HS-5 (cell line): ENCODE measurements at places on chromosomes 12 and 14.

DNA sequence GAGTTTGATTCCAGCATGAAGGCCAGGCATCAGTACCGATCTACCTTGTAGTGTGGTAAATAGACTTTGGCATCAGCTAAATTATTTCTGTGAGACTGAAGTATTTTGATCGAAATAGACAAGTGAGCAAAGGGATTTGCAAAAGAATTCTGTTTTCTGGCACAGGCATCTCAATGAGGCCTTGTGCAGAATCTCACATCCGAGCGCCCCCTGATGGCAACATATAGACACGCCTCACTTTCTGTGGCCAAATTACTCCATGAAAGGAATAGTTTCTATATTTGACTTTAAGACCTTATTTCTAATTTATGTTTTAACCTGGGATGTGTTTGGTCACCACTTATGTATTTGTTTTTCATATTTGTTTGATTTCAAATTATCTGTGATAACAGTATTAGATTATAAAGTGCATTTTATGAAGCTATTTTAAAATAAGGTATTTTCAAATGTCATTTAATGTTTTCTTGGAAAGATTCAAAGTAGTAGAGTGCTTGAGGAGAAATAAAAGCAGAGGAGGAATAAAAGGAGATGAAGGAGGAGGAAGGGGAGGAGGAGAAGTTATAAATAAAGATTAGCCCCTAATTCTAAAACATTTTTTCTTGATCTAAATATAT lies 731.9 kb downstream of the NRXN3 start:
- DNase-seq = no peak

DNA sequence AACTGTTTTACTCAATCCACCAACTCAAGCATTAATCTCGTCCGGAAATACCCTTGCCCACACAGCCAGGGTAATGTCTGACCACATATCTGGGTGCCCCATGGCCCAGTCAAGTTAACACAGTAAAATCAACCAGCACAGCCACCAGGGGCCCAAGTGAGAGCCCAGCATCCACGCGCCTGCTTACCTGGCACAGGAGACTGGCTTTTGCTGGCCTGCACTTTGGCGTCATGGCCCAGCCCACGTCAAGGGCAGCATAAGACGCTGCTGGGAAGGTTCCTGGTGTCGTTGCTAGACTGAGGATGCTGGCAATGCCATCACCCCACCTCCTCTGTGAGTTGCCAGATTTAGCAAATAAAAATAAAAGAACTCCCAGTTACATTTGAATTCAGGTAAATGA lies 53.6 kb upstream of the BCL11B start:
- DNase-seq = no peak

- no peak for DNase-seq
These were observed 66.4 kb downstream of the PAWR start for GRCh38 chr12:79624378-79624777.

DNA sequence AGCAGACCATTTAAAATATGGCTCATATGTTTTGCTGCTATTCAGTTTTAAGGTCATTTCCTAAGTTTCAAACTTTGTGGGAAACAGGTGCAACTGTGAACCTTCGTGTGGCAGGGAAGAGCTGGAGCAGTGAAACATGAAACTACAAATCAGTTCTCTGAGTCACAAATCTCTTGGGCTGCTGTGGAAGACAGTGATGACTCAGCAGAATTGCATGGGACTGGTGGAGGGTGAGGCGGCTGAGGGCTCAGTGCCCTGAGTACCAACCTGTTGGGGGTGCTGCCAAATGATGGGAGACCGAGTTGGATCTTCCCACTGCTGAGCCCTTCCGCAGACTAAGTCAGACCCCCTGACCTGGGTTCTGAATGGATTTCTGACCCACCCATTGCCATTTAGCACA lies 8.4 kb upstream of the CALM1 start:
- DNase-seq = no peak

- DNase-seq = no peak
These were observed 1096.5 kb downstream of the FSCB start for GRCh38 chr14:43410631-43411030.

DNA sequence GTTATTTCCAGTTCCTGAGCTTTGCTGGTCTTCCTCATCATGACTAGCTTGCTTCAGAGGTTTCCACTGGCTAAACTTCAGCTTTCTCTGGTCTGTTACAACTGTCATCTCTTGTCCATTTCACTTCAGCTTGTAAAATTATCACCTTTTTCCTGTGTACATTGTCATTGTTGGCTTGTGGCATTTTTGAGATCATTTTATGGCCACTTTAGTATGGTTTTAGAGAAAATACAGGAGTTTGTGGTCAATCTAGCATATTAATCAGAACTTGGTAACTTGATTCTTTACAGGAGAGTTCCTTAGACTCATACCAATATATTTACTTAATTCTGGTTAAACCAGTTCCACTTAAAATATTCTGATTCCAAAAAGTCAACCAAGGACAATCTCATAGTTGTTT lies 235.9 kb upstream of the KITLG start:
- no peak for DNase-seq

- no peak for DNase-seq
These were observed 12.3 kb upstream of the LMO3 start for GRCh38 chr12:16618256-16618655.

- no peak for DNase-seq
These were observed 55.5 kb downstream of the PPP2R5E start for GRCh38 chr14:63487724-63488123.

DNA sequence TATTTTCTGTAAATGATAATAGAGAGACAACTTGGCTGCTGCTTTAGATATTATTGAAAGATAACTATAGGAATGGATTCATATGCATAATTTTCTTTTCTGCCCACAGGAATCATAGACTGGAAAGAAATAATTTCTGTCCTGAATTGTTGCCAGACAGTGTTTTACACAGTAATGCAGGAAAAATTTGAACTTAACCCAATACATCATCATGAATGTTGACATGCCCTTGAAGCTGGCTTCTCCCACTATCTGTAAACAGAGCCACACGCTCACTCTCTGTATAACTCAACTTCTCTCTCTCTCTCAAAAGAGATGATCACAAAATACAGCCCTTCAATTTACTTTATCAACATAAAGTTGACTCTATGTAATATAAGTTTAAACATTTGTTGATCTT lies 56.6 kb downstream of the PAX9 start:
- no peak for DNase-seq

DNA sequence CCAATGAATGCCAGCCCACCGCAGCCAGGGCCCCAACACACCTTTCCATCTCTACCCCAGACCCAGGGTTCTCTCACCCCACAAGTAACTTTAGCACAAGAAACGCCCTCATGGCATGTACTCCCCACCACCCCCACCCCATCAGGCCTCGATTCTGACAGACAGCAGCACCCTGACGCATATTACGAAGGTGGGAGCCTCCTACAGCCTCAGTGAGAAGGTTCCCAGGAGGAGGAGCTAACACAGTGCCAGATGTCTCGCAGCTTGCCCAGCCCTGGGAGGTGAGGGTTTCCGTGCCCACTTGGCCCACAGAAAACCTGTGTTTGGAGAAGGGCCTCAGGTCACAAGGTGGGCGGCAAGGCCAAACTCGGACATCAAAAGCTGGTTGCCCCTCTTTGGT lies 32.4 kb downstream of the CCDC88C start:
- no peak for DNase-seq
